ENCODE measurements at places on chromosomes 1 and 21.

DNA sequence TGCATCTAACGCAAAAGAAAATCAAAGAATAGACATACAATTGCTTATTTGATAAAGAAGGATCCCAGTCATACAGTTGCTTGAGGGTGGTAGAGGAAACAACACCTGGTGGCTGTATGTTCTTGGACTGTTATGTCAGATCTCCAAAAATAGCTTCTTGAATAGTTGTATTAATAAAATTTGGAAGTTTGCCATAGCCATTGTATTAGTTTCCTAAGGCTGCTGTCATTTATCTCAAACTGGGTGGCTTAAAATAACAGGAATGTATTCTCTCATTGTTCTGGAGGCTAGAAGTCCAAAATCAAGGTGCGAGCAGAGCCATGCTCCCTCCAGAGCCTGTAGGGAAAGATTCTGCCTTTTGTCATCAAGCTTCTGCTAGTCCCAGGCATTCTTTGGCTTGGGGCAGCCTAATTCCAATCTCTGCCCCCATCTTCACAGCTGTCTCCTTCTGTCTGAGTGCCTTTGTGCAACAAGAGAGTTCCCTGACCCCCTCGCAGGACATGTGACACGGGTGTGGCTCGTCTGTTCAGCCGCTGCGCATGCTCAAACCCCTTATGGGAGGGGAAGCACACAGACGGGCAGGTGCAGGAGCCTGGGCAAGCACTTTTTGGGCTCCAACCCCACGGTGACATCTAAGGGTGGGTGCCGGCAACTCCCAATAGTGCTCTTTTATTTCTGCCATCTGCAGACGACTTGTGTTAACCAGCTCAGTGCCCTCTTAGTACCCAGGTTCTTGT, 21.7 kb upstream of the GRIK1 start:
- no peak for DNase-seq

- DNase-seq = no peak
These were observed 997 bp downstream of the CASZ1 start for GRCh38 chr1:10795276-10796021.

DNA sequence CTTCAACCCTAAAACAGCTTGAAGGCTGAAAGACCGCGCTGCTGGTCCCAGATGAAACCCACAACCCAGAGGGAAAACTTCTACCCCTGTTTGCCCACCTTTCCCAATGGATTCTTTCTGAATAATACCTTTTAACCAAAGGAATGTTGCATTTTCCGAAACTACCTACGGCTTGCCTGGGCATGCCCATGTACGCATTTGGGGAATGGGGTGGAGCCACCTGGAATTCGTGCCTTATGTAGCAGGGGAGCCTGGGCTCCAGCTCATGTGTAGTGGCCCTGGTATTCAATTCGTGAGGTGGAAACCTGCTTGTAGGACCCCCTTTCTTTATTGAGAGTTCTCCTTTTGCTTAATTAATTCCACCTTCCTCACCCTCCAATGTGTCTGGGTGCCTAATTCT, 256.6 kb upstream of the RGS18 start:
- no peak for DNase-seq

DNA sequence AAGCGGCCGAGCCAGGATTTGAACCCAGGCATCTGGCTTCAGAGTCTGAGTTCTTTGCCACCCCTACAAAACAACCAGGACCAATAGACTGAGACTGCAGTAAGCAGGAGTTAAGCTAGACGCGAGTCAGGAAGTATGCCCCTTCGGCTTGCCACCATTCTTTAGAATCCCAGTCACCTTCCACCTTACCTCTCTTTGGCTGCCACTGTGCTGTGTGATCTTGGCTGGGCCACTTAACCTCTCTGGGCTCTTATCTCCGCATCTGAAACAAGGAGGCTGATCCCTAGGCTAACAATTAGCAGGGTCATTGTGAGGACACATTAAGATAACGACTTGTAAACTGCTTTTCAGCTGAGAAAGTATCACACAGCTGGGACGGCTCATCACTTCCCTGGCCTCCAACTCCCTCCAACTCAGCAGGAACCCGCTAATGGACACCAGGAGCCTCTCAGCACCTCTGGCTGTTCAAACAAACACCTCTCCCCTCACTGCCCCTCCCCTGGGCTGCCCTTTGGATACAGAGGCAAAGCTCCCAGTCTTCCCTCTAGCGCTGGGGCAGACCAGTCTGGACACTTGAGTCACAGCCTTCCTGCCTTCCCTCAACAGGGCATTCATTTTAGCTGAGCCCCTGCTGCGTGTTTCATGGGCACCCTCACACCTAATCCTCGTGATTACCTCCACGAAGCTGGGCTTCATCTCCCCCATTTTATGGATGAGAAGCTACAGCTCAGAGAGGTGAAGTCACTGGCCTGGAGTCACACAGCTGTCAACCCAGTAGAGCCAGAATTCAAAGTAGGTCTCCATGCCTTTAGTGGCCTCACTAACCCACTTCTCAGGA, 83.2 kb downstream of the CAMK2N1 start:
- DNase-seq = no peak

DNA sequence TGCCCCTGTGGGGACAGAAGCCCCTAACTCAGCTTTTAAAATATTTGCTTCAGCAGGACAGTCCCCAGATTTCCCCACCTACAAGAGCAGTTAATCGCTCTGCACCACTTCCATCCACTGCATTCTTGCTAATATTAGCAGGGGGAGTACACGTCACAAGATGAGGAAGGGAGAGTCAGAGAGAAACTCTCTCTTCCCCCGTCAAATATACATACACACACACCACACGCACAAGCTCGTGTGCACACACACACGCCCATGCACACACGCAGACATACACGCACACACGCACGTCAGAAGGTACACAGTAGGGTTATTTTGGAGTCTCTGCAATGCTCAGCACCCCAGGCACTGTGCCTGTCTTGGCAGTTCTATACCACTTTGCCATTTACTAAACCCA, 2.1 kb downstream of the CLCA1 start:
- DNase-seq = no peak

- DNase-seq = no peak
These were observed 94.7 kb upstream of the SMYD2 start for GRCh38 chr1:214186103-214186824.
